ENCODE measurements at places on chromosomes 3 and 15.

GRCh38 chr3:180804916-180805315 is 107.6 kb upstream of the FXR1 start:
- DNase-seq = no peak

GRCh38 chr3:86990734-86991481 is at the start of gene VGLL3:
TSS of gene VGLL3 (minus strand) at chr3:86991149. CDS start at chr3:86990743, 406 bp downstream.
- no peak for DNase-seq

- DNase-seq = no peak
Measured at GRCh38 chr15:38147246-38147645, 105.4 kb upstream of the SPRED1 start.

DNA sequence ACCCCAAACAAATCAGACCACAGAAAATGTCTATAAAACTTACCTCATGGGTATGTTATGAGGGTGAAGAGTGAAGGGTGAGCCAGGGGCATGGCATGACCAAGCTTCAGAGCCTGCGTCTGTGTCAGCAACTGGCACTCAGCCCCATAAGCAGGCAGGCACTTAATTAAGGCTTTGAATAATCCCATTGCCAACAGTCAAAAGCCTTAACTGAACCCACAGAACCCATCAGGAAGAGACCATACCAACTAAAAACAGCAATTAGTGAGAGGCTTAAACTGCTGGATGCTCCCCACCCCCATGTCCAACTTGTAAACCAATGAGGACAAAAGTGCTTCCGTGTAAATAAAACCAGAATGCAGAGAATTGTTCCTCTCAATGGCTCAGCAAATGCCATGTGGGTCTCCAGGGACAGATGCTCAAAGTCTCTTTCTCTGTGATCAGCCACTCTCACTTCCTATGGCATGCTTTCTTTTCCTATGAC is 126.0 kb downstream of the MYLK start:
- no peak for DNase-seq

- no peak for DNase-seq
Measured at GRCh38 chr3:169992156-169992555, 25.5 kb downstream of the SEC62 start.

Data from activated T-cell treated with anti-CD3 and anti-CD28 coated beads for 1 hour (primary cell).